Activated T-helper 1 cell treated with anti-CD3 and anti-CD28 coated beads, Interleukin-12 subunit alpha, Interleukin-12 subunit beta, Interleukin-2, Interleukin-4 antibody, amounts not matched to agents 30 ng/mL and 10 ng/mL and 1 ng/mL, durations not matched to agents 14 hours and 24 hours and 36 hours (primary cell): ENCODE measurements at places on chromosomes 3 and 15. TPM values are rescaled to one million over a fixed set of nuclear protein-coding genes. Genes with fewer than 3 reads are reported as not detected.

The AQR gene
- total RNA-seq, result 43.2 and 44.4 TPM in 2 replicates

- H3K36me3 ChIP-seq, result peaks cover 6% of the 10 kb centered on the region
- no peak for DNase-seq
- H3K4me1 ChIP-seq, result no peaks in the 10 kb centered on the region
- no peak overlapping the region for H3K4me3 ChIP-seq
Measured at GRCh38 chr3:197171481-197172067, 126.8 kb downstream of the DLG1 start.

The NPAP1 gene
- total RNA-seq, result not detected in 2 replicates

The GOLGA6L7 gene
- total RNA-seq, result not detected in 2 replicates

The GP5 gene
- 0.27 and 0.31 TPM in 2 replicates for total RNA-seq

DNA sequence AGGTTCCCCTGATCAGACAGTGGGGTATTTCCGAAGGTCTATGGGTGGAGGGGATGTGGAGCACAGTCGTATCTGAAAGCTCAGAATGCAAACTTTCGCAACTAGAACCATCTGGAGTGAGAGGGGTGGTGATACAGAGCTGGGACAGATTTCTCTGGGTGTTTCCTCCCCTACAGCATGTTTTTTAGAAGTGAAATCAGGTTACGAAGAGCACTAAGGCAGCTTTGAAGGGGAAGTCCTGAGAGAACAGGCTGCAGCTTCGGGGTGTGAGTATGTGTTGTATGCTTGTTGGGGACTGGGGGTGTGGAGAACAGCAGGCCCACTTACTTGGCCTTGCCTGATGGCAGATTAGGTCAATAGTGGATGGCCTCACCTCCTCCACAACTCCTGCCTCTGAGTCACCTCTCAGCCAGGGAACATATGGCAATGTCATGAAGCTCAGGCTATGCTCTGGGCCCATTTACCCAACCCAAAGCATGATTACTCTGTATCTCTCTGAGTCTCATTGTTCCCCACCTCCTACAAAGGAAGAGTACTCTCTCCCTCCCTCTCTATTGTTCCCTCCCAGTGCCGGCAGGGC lies 107.2 kb upstream of the RASGRP1 start:
- peak overlapping the region; percentile 59 for H3K4me3 ChIP-seq
- peak; percentile 65 for DNase-seq
- no peaks in the 10 kb centered on the region for H3K27me3 ChIP-seq
- H3K36me3 ChIP-seq, result peaks cover 11% of the 10 kb centered on the region

GRCh38 chr3:30547716-30548115 lies 58.7 kb upstream of the TGFBR2 start:
- no peak overlapping the region for H3K4me3 ChIP-seq
- peaks cover 3% of the 10 kb centered on the region for H3K27me3 ChIP-seq
- no peak for DNase-seq

The TM4SF1 gene
- total RNA-seq, result 0.13 and 0.22 TPM in 2 replicates

The ZPLD1 gene
- 0.15 TPM in 1 of 2 replicates, not detected in the other for total RNA-seq

DNA sequence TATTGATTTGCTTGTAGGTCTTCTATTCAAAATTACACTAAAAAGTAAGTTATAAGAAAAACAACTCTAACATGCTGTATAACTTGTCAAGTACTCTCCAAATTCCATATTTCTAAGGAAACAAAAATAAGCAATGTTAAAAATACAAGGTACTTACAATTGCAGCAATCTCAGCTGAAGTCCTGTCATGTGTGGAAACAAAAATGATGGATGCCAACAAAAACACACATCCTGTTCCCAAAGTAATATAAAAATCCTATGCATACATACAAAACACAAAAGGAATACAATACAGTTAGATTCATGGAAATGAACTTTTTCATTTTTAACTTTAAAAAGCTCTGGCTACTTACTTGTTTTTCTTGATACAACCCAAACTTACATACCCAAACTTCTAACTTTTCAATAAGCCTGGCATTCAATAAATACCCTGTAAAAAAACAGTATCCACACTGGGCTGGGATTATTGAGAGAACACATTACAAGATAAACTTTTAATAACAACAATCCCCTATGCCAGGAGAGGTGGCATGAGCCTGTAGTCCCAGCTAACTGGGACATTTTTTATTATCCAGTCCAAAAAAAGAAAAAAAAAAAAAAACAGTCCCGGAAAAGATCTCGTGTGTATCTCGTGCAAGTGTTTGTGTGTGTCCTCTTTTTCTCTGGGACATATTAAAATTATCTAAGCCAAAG lies 14.7 kb downstream of the CMTM6 start:
- H3K4me3 ChIP-seq, result no peak overlapping the region
- no peak for DNase-seq
- no peak overlapping the region for H3K27ac ChIP-seq
- H3K36me3 ChIP-seq, result peaks cover 40% of the 10 kb centered on the region

The PARP15 gene
- 12.8 and 13.2 TPM in 2 replicates for total RNA-seq

DNA sequence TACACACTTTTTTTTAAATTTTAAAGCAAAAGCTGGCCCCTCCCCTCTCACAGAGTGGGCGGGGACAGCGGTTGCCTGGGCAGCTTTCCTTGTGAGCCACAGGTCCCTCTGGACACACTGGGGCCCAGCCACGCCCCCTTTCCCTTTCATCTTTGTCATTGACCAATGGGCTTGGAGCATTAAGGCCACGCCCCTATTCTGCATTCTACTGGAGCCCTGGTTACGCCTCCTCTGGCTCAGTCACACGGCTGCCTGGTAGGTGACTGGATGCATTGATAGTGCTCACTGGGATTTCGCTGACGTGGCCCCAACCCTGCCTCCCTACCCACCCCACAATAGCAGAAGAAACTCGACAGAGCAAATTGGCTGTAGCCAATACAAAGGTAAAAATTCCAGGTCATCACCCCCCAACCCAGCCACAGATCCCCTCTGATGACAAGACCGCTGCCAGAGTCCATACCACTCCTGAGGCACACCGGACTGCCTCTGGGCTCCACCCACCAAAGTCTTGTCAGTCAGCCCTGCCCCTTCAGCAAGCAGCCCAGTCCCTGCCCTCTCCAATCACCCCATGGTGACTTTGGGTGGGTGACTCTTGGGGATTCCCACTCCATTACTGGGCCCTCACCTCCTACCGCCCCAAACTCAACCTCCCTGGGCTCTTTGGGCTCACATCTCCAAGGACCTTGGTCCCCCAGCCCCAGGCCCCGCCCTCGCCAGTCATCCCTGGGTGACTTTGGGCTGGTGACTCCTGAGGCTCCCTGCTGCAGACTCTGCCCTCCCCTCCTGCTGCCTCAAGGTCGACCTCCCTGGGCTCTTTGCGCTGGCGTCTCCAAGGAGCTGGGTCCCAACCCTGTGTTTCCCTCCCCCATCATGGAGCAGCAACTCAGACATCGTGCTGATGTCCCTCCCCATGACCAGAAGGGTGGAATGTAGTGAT lies 112.2 kb upstream of the FAN1 start:
- H3K27me3 ChIP-seq, result peaks cover 19% of the 10 kb centered on the region
- no peak for DNase-seq
- no peaks in the 10 kb centered on the region for H3K36me3 ChIP-seq
- H3K4me3 ChIP-seq, result no peak overlapping the region
- H3K27ac ChIP-seq, result no peak overlapping the region
- H3K4me1 ChIP-seq, result no peaks in the 10 kb centered on the region

The IL20RB gene
- 1.5 and 1.9 TPM in 2 replicates for total RNA-seq

DNA sequence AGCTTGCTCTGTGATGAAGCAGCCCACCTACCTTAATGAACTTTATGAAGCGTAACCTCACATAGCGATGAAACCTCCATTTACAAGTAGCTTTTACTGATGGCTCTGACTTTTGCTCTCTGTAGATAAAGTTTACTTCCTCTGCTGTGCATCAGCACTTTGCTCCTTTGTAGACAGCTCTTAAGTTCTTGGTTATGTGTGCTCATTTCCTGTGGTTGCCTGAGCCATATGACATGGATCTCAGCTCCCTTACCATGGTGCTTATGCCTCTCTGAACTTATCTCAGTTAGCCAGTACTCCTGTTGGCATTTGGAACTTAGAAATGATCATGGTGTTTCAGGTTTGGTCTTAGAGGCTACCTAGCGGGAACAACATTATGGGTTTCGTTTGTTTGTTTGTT lies 7.8 kb downstream of the MFSD1 start:
- peaks cover 27% of the 10 kb centered on the region for H3K36me3 ChIP-seq
- H3K27ac ChIP-seq, result peak overlapping the region; percentile 76
- peak overlapping the region; percentile 51 for H3K4me3 ChIP-seq

DNA sequence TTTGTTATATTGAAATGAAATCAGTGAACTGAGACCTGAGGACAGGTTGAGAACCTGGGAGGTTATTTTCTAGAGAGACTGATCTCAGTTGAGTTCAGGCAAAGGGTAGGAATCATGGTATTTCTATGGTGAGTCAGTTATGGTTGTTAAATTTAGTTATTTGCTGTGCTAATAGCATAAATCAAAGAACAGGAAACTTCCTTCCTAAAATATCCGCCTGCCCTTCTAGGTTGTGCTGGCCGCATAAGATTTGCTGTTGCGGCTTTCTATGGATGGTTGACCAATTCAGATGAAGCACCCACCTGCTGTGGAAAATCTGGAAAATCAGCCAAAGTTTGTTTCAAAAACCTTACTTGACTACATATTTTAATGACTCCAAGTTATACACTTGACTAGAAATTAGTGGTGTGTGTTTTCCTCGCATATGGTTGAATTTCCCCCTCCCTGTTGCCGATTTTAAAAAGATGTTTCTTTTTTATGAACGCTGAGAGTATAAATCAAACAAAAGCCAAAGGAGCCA lies 52.6 kb downstream of the PLCL2 start:
- DNase-seq, result no peak
- peaks cover 23% of the 10 kb centered on the region for H3K36me3 ChIP-seq
- H3K27ac ChIP-seq, result no peak overlapping the region

The UACA gene
- total RNA-seq, result 0.57 and 1.2 TPM in 2 replicates

The C2CD4B gene
- total RNA-seq, result 0.78 and 0.83 TPM in 2 replicates

DNA sequence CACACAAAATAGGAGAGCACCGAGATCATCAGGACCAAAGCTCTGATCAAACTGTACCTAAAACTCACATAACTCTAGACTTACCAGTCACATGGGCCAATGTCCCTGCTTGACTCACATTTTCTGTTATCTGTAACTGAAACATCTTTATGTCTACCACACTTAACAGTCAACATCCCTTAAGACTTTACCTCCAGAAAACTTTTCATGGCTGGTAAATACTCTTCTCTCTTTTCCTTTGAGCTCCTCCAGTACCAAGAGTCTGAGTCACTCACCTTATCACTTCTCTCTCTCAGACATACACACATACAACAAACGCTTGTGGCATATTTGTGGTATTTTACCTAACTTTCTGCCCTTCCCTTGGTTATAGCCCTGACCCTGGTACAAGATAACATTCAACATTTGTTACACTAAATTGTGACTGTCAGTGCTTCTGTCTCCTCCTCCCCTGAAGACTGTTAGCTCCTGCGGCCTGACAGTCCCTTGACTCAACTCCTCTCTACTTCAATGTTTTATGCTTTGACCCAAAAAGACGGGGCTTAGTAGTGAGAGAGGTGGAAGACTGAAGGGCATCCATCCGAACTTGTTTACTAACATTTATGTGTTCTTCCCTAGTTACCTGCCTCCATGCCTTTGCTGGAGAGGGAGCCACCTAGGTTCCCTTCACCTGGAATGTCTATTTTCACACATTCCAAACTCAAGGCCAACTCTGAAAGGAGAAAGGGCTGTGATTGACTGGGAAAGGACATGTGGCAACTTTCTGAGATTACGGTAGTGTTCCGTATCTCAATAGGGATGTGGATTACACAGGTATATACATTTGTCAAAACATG lies 3.7 kb upstream of the EFHB start:
- H3K4me1 ChIP-seq, result peaks cover 35% of the 10 kb centered on the region
- peak overlapping the region; percentile 81 for H3K27ac ChIP-seq
- H3K4me3 ChIP-seq, result no peak overlapping the region
- peaks cover 3% of the 10 kb centered on the region for H3K27me3 ChIP-seq
- no peaks in the 10 kb centered on the region for H3K36me3 ChIP-seq

DNA sequence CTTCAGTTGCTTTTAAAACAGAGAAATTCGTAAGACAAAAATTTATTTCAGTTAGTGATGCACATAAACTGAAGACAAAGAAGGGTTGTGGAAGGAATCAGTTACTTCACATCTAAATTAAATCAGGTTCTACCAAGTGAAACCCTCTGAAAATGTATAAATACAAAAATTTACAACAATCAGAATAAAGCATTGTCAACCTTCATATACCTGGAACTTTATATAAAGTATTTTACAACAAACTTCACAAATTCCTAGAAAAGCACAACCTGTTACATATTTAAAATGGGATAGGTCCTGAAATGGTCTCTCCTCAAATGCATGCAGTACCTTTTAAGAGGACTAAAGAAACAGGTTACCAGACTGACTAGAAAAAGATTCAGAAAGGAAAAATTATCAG lies 26.9 kb downstream of the ATOSA start:
- peaks cover 20% of the 10 kb centered on the region for H3K36me3 ChIP-seq
- H3K27ac ChIP-seq, result no peak overlapping the region
- DNase-seq, result no peak
- peaks cover 9% of the 10 kb centered on the region for H3K4me1 ChIP-seq

GRCh38 chr15:91688811-91689210 lies 164.7 kb upstream of the SLCO3A1 start:
- H3K36me3 ChIP-seq, result no peaks in the 10 kb centered on the region
- no peak overlapping the region for H3K4me3 ChIP-seq
- peaks cover 13% of the 10 kb centered on the region for H3K27me3 ChIP-seq

- no peak overlapping the region for H3K27ac ChIP-seq
- H3K4me3 ChIP-seq, result no peak overlapping the region
- no peaks in the 10 kb centered on the region for H3K36me3 ChIP-seq
Measured at GRCh38 chr15:69093127-69093526, 67.3 kb upstream of the GLCE start.

- peak; percentile 44 for DNase-seq
- peaks cover 8% of the 10 kb centered on the region for H3K36me3 ChIP-seq
- no peaks in the 10 kb centered on the region for H3K27me3 ChIP-seq
Measured at GRCh38 chr3:12984023-12984823, 89.0 kb downstream of the IQSEC1 start.

DNA sequence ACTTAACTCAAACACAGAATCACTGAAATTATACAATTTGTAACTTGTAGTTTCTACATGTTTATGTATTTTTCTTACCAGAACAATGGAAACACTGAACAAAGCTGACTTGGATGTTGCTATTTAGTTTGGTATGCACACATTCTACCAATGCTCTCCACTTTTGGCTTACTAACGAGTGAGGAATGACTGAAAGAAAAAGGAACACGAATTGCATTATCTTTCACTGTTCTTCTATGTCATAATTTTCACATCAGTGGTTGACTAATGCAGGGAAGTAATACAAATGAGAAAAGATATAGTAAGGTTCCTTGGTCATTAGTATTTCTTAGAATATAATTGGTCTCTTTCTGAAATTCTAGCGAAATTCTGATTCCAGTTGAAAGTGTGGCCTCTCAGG lies 9.8 kb upstream of the CNTN3 start:
- H3K36me3 ChIP-seq, result no peaks in the 10 kb centered on the region
- no peaks in the 10 kb centered on the region for H3K4me1 ChIP-seq
- no peak overlapping the region for H3K4me3 ChIP-seq
- H3K27me3 ChIP-seq, result no peaks in the 10 kb centered on the region
